ENCODE measurements at places on chromosomes 6 and 20.

GRCh38 chr6:89045576-89045975, 35.0 kb upstream of the PNRC1 start:
- DNase-seq, result no peak

DNA sequence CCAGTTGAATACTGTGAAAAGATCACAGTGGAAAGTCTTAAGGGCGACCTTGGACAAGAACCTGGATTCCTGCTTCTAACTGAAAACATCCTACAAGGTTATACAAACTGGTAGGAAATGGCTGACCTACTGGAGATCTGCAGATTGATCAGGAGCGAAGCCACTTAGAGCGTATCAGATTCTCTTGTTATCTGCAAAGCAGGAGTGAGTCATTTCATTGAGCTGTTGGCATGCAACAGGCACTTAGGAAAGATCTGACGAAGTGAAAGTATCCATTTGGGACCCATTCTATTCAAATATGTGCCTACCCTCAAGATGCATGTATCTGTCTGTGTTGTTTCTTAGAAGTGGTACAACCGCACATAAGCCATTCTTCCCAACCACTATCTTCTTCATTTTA, 131.2 kb upstream of the RIN2 start:
- DNase-seq, result peak; percentile 84

GRCh38 chr20:38272398-38272797, 11.9 kb upstream of the KIAA1755 start:
- DNase-seq, result peak; percentile 85

- peak; percentile 24 for DNase-seq
Measured at GRCh38 chr6:4805553-4806336, 29.5 kb downstream of the CDYL start.

DNA sequence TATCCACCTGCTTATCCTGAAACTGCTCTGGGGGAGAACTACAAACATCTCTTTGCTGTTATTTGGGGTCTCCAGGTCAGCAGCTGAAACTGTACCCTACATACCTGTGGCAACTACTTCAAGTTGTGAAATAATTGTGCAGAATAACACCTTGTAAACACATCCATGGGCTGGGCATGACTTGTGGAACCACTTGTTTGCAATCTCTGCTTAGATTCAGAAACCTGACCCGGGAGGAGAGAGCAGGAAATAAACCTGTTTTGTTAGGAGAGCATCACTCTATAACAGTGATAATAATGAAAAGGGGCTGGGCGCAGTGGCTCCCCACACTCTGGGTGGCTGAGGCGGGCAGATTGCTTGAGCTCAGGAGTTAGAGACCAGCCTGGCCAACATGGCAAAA, 183.1 kb downstream of the NFATC2 start:
- no peak for DNase-seq

DNA sequence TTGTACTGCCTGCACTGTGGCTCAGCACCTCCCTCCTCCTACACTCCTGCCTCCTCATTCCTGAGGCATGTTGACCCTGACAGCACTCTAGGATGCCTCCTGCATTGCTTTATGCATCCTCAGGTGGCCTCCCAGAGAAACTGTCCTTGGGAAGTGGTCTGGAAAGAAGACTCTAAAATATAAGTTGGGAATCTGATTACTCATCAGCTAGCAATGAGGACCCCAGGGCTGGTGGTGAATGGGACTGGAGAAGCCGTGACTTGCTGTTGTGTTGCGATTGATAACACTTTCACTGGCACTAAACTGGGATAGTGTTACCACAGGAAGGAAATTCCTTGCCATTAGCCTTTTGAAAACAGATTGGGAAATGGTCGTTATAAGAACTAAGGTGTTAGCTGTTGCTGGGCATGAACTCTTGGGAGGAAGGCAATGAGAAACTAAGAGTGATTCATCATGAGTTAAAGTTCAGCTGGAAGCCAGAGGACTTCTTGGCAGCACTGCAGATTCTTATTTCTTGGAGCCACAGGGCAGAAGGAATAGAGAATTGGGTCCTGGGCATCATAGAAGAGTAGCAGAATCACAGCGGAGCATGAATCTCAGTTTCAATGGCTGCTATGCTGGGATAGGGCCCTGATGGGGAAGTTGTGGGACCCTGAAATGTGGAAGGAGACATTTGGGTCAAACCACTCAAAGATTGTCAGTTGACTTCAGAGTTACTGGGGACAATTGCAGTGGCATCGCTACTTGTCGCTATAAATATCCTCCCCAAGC, 10.1 kb upstream of the SIRPD start:
- peak; percentile 100 for DNase-seq

- no peak for DNase-seq
Measured at GRCh38 chr6:79072640-79073181, 5.3 kb downstream of the PHIP start.

DNA sequence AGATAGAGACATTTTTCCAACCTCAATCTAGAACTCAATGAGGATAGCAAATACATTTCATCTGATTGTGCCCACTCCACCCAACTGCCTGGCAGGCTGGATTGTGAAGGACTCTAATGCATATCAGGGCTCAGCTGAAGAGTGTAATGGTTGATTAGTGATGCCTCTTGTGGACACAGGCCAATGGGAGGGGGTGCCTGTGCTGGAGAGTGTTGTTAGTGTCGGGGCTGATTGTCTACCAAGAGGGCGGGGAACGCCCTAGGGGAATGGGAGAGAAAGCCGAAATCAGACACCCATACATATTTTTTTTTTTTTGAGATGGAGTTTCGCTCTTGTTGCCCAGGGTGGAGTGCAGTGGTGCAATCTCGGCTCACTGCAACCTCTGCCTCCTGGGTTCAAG, 103.7 kb upstream of the SALL4 start:
- DNase-seq, result no peak

GRCh38 chr20:63086421-63087235, 79.9 kb upstream of the BHLHE23 start:
- DNase-seq, result no peak

GRCh38 chr20:58903614-58904013, 51.1 kb downstream of the GNAS start:
- DNase-seq, result no peak

GRCh38 chr20:19212469-19212815, at the start of gene SLC24A3:
Gene SLC24A3 (plus strand): TSS chr20:19212642.
- DNase-seq, result peak; percentile 57

DNA sequence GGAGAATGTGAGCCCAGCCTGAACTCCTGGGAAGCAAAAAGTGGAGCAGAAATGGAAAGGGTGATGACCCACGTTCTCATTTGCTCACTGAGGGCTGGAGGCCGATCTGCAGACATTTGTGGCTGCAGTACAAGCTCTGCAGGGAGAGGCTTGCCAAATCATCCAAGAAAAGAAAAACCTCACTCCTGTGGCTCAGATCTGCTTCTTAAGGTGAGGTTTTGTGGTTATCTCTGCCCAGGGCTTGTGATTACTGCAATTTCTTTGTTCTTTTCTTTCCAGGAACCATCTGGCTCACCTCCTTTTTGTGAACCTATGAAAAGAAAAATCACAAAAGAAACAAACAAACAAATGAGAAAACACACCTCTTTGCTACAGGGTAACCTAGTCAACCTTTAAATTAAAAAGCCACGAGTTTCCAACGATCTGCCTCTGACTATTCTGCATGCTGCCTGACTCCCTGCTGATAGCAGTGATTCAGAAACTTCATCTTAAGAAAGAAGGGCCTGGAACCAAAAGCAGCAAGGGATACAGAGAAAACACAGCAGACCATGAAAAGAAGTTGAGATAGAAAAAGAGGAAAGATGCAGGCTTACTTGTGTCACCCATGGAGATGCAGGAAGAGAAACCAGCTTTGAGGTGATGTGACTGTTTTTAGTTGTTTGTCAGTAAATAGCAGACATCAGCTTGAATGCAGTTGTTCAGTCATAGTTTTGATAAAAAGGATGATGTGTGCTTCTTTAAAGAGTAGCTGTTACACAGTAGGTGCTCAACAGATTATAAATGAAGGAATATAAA, 165.1 kb downstream of the LMBRD1 start:
- DNase-seq, result no peak

- DNase-seq, result no peak
Measured at GRCh38 chr20:12535770-12536169, 473.0 kb upstream of the SPTLC3 start.

- no peak for DNase-seq
Measured at GRCh38 chr20:4007383-4008025, 7.9 kb downstream of the RNF24 start.

- peak; percentile 45 for DNase-seq
Measured at GRCh38 chr20:53679597-53680309, 86.1 kb upstream of the ZNF217 start.

- DNase-seq, result no peak
Measured at GRCh38 chr6:72446430-72446829, 175.4 kb upstream of the KCNQ5 start.

- DNase-seq, result no peak
Measured at GRCh38 chr20:46118481-46119020, 437 bp downstream of the CD40 start.

DNA sequence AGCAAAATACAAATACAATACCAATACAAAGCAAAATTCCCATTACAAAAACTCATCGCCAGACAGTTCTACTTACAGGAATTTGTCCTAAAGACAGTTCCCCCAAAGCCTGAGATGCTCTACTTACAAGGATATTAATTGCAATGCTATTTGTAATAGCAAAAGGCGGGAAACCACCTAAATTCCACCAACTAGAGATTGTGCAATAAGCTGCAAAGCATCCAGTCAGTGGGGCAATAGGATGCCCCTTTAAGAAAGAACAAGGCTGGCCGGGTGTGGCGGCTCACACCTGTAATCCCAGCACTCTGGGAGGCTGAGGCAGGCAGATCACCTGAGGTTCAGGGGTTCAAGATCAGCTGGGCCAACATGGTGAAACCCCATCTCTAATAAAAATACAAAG, 39.1 kb downstream of the FAM209B start:
- DNase-seq, result peak; percentile 18

- no peak for DNase-seq
Measured at GRCh38 chr20:38271608-38272120, 11.1 kb upstream of the KIAA1755 start.

- DNase-seq, result no peak
Measured at GRCh38 chr6:108163644-108164542, 1.9 kb upstream of the NR2E1 start.

Measured in RPMI7951 (cell line).